CD4-positive, alpha-beta T cell treated with Interleukin-1 beta for 1 hour (primary cell): ENCODE measurements at places on chromosomes 5 and 9.

DNA sequence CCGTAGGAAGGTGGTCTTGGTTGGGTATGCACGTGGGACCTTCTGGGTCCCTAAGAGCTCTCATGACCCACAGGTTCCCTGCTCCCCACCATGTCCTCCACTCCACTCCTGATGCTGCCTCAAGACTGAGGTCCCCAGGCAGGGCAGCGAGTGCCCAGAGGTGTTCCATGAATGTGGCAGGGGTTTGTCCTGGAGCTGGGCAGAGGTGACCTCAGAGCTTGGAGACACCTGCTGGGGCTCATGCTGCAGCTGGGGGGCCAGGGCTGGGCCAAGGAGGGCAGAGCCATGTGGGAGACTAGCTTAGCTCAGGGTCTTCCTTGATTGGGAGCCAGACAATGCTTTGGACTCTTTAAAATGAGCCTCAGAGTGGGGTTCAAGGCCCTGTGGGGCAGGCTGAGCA, 74.0 kb upstream of the PITX1 start:
- no peak for DNase-seq

- no peak for DNase-seq
Observed at GRCh38 chr5:125484742-125485641, 738.6 kb upstream of the ZNF608 start.

DNA sequence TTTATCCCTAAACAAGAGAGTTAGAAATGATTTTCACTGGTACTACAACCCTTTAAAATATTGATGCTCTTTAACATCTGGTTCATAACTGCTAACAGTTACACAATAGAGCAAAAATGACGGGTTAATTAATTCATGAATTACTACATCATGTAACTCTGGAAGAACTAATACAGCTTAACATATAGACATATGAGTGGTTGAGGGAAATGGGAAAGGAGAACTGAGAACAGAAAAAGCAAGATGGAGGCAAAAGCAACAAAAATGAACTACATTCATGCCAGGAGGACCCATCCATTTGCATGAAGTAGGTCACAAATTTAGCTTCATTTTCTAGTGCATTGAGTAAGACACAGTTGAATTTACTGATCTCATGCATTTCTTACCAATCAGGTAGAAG, 61.8 kb downstream of the C9 start:
- DNase-seq = no peak

GRCh38 chr9:3520564-3520963, 5.2 kb downstream of the RFX3 start:
- DNase-seq = no peak

DNA sequence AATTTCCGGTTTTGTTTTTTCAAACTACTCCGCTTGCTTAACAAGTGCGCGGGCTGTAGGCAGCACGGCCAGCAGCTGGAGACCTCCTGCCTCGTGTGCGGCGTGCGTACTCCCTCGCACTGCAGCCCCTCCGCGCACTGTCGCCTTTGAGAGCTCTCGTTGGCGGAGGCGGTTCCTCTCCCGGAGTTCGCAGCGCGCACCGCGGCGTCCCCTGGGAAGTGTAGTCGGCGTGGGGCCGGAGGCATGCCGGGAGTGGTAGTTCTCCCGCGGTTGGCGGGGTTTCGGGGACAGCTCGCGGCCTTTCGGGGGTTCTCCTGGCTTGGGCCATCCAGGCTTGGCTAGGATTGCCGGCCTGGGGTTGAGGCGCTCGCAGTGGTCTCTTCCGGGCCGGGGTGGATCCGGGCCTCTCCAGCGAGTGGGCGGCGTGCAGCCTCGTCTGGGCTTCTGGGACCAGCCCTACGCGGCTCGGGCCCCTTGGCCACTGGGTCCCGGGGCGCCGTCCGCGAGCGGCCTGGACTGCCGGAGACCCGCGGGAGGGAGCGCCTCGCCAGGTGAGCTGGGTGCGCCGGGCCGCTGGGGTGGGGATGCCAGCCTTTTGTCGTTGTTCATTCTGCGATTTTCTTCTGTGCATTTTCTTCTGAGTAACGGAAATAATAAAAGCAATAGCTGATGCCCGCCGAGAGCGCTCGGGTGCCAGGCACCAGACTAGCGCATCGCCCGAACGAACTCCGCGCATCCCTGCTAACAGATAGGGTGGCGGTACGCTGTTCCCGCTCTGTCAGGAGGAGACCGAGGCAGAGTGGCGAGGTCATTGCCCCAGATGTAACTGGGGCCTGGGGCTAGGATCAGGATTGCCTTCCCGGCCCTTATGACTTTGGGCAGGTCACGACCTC, at the start of gene ZNF354C:
ZNF354C (plus strand) TSS at position 258 of the 893 bp plus-strand sequence. CDS start 1,696 bp downstream, outside the sequence.
- DNase-seq = peak; percentile 89

GRCh38 chr5:168162464-168162863, 129.0 kb upstream of the WWC1 start:
- DNase-seq = no peak

DNA sequence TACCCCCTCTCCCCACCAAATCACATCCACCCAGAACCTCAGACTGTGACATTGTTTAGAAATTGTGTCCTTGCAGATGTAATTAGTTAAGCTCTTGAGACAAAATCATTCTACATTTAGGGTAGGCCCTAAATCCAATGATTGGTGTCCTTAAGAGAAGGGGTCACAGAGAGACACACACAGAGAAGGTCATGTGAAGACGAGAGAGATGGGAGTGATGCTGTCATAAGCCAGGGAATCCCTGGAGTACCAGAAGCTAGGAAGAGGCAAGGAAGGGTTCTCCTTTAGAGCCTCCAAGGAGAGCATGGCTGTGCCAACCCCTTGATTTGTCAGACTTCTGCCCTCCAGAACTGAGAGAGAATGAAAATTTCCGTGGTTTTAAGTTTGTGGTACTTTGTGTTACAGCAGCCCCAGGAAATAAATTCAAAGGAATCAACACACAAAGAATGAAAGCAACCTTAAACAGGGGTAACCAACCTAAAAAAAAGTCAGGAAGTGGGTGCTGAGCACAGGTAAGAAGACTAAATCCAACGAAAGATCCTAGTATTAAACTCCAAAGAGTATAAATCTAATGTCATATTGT, 33.6 kb downstream of the TIMD4 start:
- DNase-seq = no peak

DNA sequence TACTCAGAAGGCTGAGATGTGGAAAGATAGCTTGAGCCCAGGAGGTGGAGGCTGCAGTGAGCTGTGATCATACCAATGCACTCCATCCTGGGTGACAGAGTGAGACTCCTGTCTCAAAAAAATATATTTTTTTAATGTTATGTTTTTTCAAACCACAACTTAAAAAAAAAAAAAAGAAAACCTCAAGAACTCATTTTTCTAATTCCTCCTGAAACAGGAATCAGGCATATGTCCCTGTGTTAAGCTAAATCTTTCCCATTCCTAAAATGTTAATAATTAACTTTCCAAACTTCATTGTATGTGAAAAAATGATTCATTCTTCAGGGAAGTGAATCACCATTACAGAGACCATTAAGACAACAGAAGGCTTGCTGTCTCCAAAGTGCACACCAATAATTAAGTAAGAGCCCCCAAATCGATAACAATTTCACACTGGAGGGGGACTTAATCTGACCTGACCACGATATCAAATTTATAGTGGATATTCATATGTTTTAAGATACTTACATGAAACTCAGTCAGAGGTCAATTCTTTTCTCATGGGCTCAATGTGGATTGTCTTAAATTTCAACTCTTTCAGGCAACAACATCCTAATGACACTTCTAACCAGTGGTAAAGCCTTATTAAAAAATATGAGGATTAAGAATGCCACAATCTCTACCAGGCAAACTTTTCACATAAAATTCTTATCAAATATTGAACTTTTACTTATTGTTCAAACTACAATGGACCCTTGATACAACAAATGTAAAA, 5.2 kb downstream of the CEMIP2 start:
- no peak for DNase-seq

DNA sequence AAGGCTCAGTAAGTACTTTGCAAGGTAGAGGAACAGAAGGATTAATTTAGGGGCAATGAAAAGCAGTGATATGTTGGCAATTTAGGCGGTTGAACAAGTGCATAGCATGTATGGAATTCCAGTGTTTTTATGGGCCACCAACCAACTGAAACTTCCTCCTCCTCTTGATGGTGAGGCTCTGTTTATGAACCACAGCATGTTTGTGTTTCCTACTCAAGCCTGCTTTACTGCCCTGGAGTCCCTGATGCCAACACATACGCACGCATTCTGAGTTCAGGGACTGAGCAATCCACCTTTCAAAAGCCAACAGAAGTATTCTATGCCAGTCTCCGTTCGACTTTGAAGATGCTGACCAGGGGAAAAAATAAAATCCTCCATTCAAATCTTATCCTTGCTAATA, 417.5 kb downstream of the EFNA5 start:
- no peak for DNase-seq

DNA sequence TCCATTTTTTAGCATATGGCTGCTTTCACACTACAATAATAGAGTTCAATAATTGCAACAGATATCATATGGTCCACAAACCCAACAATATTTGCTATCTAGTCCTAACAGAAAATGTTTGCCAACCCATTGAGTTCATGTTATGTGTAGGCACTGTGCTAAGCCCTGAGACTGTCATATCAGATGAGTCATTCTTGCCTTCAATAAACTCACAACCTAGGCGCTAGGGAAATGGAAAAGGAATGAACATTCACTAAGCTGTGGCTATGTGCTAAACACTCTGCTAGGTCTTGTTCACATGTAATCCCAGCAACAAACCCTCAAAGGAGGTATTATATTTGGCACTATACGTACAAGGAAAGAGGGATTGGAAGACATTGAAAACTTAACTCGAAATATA, 8.4 kb upstream of the TIMD4 start:
- DNase-seq = no peak

GRCh38 chr5:172642926-172643871, 2.1 kb downstream of the NEURL1B start:
- DNase-seq = no peak

- no peak for DNase-seq
Observed at GRCh38 chr5:66193419-66193818, 49.3 kb downstream of the SREK1 start.

GRCh38 chr5:152329207-152329606, 75.9 kb downstream of the NMUR2 start:
- DNase-seq = no peak

DNA sequence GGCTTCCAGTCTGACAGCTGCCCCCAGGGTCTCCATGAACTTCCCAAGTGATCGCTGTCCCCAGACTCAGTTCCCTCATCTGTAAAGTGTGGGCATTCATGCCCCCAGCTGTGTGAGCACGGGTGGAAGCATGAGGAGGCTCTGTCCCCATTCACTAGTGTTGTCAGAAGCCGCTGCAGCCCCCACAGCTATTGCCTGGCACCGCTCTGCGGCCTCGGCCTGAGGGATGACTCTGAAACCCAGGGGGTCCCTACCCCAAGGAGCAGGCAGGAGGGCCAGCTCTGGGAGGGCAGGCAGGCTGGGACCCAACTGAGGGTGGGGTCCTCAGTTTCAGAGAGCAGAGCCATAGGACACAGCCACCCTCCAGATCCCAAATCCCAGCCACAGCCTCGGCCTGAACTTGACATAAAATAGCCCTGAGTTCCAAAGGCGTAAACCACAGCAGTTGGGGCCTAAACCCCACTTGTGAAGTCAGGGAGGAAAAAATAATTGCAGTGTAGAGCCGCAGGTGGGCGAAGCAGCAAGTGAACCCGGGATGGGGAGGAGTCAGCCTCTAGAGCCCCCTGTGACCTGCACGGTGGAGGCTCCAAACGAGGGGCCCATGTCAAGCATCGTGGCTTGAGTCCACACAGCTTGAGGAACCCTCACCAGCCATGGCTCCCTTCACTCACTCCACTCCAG, 66.0 kb upstream of the ADAMTS2 start:
- DNase-seq = no peak

GRCh38 chr9:129693741-129694140, 28.3 kb downstream of the PRRX2 start:
- DNase-seq = no peak

DNA sequence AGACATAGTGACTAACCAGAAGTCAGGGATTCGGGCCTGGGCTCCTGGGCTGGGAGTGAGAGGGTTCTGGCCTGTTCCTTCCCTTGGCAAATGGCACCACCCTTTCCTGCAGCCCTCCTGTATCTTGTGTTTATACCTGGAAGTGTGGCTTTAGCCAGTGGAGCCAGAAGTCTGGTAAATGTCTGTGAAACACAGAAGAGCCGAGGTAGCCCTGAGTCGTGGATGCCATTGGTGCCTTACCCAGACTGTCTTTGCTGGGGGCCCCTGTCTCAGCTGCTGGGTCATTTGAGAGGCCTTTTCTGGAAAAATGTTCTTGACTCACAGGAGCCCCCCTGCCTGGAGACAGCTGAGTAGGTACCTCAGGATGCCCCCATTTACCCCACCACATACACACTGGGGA, 95.7 kb upstream of the BASP1 start:
- DNase-seq = no peak

- peak; percentile 30 for DNase-seq
Observed at GRCh38 chr9:134185536-134186011, 21.2 kb upstream of the RNU6ATAC start.

DNA sequence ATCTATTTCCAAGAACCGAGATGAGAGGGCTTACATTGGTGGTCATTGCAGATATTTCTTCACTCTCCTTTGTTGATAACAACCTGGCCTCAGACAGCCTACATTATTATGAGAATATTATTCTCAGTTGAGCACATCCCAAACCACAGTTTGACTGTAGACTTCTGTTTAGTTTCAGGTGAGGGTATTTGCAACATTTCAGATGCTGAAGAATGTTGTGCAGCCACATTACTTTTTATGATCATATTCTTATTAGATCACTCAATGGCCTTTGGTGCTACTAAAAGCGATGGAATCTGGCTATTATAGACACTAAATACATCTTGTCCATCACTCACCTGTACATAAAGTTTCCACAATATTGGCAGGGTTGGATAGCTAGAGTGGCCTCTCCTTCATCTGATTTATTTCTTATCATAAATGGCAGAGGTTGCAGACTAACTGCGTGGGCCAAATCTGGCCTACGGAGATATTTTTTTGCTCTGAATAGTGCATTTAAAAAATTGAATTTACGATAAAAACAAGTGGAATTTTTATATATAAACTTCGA, 26.2 kb upstream of the RICTOR start:
- no peak for DNase-seq

GRCh38 chr5:94890907-94891306, 272.4 kb downstream of the SLF1 start:
- DNase-seq = no peak

DNA sequence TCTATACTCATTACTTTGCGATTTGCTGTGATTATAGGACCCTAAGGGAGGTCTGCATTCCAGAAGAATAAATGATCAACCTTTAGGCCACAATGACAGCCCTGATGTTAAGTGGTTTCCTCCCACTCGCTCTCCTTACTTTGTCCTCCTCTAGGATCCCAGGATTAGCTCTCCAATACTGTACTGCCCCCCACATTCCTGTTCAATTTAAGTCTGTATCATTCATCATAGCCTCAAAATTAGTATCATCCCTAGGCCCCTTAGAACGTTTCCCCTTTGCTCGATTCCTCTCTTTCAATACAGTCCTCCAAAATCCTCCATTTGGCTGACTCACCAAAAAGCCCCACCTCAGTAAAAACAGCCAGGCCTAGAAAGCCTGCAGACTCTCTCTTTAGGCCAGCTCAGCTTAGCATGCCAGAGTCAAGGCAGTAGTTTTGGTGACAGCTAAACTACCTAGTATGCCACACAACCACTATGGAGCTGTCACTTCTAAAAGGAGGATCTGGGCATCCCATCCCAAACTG, 24.4 kb downstream of the RNF145 start:
- DNase-seq = no peak
